ENCODE measurements at places on chromosomes 7 and 10.

- DNase-seq, result no peak
These were observed 150.2 kb downstream of the REEP3 start for GRCh38 chr10:63671317-63671937.

DNA sequence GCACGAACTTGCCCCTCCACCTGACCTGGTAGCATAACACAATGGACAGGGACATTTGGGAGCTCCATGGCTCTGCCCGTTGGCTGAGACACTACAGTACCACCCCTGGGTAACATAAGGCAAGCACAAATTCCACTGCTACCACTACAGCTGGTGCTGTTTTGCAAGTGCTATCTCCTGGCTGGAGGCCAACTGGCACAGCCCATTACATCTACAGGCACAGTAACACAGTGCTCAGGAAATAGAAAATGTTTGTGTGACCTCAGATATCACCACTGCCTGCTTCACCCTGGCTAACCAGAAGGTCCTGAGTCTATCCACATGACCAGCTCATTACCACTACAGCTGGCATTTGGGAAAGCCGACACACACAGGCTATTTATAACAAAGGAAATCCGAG, 631.1 kb upstream of the MBL2 start:
- DNase-seq, result no peak

DNA sequence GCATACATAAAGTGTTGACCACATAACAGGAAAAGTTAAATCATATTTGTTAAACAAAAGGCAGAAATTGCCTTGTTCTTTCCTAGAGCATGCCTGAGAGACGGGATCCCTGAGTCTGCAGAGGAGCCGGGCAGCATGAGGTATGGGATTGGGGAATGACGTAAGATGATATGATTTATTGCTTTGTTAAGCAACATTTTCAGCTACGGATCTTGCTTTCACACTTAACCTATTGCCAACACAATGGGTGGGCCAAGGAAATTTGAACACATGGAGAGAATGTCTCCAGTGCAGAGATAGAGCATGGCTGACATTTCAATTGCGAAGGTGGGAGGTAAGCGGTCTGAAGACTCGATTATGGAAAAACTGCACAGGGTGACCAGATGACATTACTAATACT, 76.7 kb downstream of the EMX2 start:
- no peak for DNase-seq

DNA sequence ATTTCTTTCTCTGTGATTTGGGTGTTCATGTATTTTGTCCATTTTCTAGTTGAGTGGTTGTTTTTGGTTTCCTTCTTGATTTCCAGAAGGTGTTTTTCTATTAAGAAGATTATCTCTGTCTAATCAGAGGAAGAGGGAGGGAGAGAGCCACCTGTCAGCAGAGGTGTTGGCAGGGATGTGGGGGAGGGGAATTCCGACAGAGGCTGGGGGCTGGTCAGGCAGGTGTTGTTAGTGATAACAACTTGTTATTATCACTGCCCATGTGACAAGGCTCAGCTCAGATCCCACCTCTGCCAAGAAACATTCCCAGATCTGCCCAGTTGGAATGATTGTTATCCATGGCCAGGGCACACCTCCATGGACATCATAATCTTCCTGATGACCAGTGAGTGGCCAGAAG, 293.4 kb downstream of the GFRA1 start:
- DNase-seq, result peak; percentile 79

GRCh38 chr7:81449105-81449504, 320.7 kb downstream of the HGF start:
- no peak for DNase-seq
